Activated CD4-positive, alpha-beta T cell treated with anti-CD3 and anti-CD28 coated beads for 36 hours (primary cell): ENCODE measurements at places on chromosomes 5 and 9.
A peak's percentile ranks its signal among the peaks of the same experiment; 100 is the strongest.

DNA sequence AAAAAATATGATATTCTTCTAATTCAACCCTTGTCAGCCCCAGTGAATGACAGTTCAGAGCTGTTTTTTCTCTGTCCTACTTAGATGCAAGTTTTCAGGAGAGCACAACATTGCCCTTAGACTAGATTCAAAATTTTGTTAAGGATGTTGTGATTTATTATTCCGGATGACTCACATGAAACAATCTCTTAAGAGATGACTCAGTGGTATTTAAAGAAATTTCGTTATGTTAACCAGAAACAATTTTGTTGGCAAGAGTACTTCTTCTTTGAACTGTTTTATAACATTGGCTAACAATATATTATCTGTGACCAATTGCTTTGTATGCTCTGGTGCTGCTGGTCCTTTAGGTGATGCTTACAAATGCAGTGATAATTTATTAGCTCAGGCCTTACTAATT is 132.0 kb downstream of the IZUMO3 start:
- no peak for DNase-seq

- DNase-seq, result no peak
These were observed 562.8 kb downstream of the PTPRD start for GRCh38 chr9:10050016-10050415.

DNA sequence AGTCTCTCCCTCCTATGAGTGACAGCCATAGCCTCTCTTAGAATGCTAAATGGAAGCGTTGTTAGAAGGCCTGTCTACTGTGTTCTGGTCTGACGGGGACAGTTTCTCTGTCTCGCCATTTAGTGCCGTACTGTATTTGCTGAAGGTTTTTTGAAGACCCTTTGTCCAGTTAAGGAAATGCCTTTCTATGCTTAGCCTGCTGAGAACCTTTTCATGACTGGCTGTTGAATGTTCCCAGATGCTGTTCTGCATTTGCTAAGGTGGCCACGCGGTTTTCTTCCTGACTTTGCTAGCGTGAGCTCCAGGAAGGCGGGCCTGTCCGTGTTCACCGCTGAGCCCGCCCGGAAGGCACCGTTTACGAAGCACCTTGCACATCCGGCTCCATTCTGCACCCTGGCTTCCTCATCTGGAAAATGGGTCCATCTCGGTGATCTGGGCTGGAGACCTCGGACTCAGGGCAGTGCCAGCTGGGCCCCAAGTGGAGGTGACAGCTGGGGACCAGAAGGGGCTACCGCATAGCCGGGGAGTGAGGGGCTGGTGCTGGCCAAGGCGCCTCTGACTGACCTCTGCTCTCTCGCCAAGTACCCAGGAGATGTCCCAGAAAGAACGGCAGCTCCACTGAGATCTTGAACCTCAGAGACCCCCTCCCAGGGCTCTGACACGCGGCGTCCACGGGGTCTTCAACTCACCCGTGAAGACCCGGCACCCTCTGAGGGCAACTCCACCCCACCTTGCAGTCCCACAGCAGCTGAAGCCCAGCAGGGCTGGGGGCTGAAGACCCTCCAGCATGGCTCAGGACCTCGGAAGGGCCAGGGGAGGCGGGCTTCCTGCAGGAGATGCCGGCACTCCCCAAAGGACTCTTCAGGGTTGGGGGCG is 52.5 kb upstream of the NKD2 start:
- DNase-seq, result no peak

GRCh38 chr5:170589643-170590042 is 85.8 kb downstream of the KCNIP1 start:
- no peak for DNase-seq

- no peak for DNase-seq
These were observed 85.4 kb downstream of the IRX2 start for GRCh38 chr5:2666081-2666480.

DNA sequence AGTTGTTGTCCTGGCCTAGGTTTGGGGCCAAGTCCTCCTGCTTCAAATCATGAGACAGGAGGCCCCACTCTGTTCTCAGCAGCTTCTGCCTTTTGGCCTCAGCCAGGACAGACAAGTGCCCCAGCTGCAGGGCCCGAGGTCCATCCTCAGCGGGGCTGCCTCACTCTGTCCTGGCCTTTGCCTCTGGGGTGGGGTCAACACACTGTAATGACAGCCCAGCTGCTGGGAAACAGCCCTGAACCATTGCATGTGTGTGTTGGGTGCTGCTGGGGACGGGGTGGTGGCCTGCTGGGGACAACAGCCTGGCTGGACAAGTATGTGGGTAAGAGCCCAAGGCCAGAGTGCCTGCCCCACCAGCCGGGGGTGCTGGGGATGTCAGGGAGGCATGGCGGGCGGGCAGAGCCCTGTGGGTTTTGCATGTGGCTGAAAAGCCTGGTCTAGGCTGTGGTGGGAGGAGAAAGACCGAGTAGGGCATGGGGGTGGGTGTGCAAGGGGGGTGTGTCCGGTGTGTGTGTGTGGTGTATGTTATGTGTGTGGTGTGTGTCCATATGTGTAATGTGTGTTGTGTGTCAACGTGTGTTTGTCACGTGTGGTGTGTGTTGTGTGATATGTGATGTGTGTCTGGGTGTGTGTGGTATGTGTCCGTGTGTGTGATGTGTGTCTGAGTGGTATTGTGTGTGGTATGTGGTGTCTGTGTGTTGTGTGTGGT is 71.7 kb downstream of the KCNT1 start:
- no peak for DNase-seq

- DNase-seq, result no peak
These were observed 149.0 kb downstream of the SSBP2 start for GRCh38 chr5:81601919-81602318.

DNA sequence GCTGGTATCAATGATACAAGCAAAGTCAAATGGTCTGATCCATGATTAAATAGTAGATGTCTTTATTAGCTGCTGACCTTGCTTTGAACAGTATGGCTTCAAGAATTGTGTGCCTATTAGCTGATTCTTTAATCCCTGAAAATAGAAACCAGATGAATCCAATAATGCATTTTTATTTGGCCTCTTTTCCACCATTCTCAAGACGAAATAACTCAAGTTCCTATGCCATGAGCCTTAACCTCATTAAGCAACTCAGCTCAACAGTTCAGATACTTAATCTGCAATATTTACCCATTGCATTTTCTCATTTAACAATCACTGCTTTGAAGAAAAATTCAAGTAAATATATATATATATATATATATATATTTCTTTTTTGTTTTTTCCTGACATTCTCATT is 588.6 kb upstream of the MEF2C start:
- no peak for DNase-seq

GRCh38 chr5:152170350-152170749 is 234.7 kb downstream of the NMUR2 start:
- no peak for DNase-seq

DNA sequence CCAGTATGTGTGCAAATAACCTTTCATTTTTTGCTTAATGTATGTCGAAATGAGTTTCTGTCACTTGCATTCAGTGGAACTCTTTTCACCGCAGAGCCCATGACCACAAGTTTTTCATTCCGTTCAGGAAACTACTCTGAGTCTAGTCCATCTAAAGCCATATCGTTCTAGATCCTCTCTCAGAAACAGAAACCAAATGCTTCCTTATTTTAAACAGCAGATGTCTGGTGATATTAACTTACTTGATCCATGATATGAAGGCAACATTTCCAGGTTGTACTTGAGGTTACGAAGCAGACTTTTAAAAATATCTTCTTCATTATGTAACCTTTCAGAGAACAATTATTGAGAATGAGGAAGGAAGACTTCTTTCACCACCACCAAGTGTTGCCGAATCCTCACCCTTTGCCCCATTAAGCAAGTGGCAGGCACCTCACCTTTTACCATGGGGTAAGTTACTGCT is 72.4 kb upstream of the GNAQ start:
- peak; percentile 66 for DNase-seq

GRCh38 chr9:1510712-1511111 is 460.6 kb downstream of the DMRT2 start:
- DNase-seq, result no peak

- DNase-seq, result no peak
These were observed 8.1 kb downstream of the TTC16 start for GRCh38 chr9:127724012-127724411.

DNA sequence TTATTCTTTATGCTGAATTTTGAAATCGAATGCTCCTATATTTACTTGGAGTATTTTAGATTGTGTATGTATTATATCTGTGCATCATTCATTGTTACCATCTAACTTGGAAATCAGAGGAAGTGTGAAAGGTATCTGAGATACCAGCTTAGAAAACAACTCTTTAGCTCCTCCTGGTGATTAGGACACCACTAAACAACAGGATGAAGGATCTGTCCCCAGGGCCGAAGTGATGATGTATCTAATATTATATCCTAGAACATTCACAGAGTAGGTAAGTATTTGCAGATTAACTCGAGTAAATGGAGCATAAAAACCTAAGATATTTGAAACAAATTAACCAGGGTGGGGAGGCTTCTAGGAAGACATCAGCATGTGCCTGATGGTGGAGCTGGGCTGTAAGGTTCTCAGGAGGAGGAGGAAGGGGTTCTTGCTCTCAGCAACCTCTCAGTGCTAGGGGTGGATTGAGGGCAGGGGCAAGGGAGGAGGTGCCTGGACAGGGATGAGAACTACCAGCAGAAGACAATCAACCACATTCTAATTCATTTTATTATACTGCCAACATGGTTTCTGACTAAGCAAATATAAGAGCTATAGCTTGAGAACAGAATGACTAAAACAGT is 2.6 kb upstream of the NFIL3 start:
- DNase-seq, result no peak
